ENCODE measurements at places on chromosomes 16 and 17.

GRCh38 chr17:20074489-20074888 lies 65.3 kb downstream of the SPECC1 start:
- DNase-seq = no peak

DNA sequence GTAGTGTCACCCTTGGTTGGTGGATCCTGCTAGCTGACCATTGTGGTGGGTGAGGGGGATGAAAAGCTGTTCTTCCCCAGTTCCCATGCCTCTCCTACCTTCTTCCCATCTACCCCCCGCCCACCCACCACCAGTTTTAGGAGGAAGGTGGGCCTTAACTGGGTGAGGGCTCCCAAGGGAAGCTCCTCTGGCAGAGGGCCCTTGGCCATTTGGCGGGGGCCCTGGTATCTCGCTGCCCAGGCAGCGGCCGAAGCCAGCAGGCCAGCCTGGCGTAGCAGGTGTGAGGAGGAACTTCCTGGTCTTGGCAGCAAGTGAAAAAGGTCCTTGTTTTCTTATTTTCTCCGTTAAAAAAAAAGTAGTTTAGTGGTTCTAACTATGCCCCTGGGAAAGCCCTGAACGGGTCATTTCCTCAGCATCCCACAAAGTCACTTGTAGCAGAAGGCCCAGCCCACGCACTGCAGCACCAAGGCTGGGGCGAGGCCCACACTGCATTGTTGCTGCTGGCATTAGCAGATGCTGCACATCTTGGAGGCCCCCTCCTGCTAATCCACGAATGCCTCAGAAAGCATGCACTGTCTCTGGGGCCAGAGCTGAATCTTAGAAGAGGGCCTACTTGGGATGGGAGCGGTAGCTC lies 72.5 kb downstream of the MPRIP start:
- DNase-seq = no peak

GRCh38 chr16:30895627-30896260 lies 670 bp upstream of the CTF1 start:
- DNase-seq = no peak

DNA sequence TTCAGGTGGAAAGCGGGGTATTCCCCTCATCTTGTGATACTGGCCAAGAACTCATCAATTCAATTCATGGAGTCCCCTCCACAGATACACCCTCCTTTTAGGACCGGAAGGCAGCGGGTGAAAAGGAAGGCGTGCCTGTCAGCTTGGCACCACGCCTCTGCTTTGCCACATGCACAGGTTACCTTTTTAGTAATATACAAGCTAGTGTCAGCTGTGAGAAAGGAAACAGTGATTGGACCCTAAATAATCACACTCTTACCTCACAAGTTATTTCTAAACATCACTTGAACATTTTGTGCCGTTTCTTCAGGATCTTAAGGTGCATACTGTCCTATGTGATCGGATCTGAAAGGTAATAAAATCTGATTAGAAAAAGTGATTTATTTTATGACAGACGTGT lies 15.7 kb downstream of the ZDHHC7 start:
- no peak for DNase-seq

- no peak for DNase-seq
Observed at GRCh38 chr16:54780266-54780665, 150.4 kb upstream of the IRX5 start.

GRCh38 chr16:77579351-77579891 lies 142.9 kb upstream of the NUDT7 start:
- no peak for DNase-seq

GRCh38 chr16:11967195-11967911 lies 2.3 kb downstream of the TNFRSF17 start:
- DNase-seq = no peak

- no peak for DNase-seq
Observed at GRCh38 chr17:15039366-15039765, 225.8 kb downstream of the PMP22 start.

GRCh38 chr16:29641561-29641960 lies 21.5 kb upstream of the SPN start:
- DNase-seq = no peak

- DNase-seq = no peak
Observed at GRCh38 chr16:84096447-84097005, 20.2 kb downstream of the MBTPS1 start.

GRCh38 chr16:30535777-30536190 lies 1.1 kb upstream of the ZNF747 start:
- DNase-seq = peak; percentile 60

GRCh38 chr17:27457731-27458523 lies 1.7 kb downstream of the KSR1 start:
- DNase-seq = no peak

- no peak for DNase-seq
Observed at GRCh38 chr16:25633549-25633948, 58.2 kb upstream of the HS3ST4 start.

DNA sequence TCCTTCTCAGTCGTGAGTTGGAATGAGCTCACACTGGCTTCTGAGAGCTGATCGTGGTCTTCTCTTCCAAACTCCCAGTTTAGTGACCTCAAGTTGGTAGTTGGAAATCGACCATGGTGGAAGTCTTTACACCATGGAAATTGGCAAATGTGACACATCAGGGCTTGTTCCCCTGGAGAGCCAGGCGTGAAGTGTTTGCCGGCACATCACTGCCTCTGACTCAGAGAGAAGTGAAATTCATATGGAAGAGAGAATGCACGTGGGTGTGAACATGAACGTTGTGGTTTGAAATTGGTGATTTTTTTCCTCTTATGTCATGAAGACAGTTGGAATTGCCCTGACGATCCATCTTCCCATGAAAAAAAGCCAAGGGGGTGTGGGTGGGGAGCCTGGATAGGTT lies 47.4 kb downstream of the AXIN2 start:
- no peak for DNase-seq

GRCh38 chr16:11980136-11980844 lies 3.8 kb downstream of the SNX29 start:
- no peak for DNase-seq

- DNase-seq = no peak
Observed at GRCh38 chr16:58462997-58463941, 36.7 kb upstream of the NDRG4 start.

DNA sequence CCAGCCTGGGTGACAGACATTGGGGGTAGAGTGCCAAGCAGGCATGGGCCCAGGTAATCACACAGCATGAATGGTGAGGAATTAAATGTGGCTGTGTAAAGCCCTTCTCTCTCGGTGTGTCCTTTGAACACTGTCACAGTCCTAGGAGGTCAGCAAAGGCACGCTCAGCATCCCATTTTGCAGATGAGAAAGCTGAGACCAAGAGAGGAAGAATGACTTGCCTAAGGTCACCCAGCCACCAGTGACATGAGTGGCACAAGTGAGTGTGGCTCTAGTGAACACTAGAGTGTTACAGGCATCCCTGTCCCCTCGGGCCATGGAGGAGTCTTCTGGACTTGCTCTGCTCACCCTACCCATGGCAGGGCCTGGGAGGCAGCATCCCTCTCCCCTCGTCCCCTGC lies 10.7 kb downstream of the CTF1 start:
- no peak for DNase-seq

DNA sequence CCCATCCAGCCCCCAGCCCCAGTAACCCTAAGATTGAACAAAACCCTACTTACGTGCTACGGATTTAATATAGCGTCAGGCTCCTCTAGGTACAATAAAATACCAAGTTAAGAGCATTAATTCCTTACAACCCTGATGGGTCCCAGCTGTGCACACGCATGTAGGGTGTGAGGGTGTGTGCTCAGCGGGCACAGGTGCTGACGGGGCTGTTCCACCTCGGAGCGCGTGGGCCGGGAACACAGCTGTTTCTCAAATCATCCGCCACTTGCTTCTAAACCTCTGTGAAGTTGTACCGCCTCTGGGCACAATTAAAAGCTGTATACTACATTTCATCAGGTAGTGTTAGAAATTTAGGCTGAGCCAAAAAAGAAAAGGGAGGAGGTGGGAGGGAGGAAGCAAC lies 478.6 kb downstream of the MAF start:
- no peak for DNase-seq

DNA sequence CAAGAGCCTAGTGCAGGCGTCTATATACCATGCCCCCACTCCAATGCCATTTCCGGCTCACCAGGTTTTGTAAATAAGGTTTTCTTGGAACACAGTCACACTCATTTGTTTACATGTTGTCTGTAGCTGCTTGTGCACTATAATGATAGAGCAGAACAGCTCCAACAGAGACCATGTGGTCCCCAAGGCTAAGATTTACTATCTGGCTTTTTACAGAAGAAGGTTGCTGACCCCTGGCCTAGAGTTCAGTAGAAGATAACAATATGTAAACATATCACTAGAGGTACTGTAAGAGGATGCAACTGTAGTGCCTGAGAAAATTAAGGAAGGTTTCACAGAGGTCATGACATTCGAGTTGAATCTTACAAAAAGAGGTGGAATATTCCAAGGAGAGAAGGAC lies 66.3 kb downstream of the CACNG1 start:
- no peak for DNase-seq

DNA sequence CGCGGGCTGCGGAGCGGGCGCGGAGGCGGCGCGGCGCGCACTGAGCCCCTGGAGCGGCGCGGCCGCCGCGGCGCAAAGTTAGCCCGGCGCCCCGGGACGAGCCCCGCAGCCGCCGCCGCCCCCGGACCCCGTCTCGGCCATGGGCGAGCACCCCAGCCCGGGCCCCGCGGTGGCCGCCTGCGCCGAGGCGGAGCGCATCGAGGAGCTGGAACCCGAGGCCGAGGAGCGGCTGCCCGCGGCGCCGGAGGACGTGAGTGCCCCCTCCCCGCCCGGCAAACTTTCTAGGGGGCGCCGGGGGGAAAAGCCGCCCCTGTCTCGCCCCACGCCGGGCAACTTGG lies 388 bp downstream of the RHBDL3 start:
- DNase-seq = no peak

GRCh38 chr16:56195151-56195550 lies 3.9 kb downstream of the GNAO1 start:
- DNase-seq = no peak

DNA sequence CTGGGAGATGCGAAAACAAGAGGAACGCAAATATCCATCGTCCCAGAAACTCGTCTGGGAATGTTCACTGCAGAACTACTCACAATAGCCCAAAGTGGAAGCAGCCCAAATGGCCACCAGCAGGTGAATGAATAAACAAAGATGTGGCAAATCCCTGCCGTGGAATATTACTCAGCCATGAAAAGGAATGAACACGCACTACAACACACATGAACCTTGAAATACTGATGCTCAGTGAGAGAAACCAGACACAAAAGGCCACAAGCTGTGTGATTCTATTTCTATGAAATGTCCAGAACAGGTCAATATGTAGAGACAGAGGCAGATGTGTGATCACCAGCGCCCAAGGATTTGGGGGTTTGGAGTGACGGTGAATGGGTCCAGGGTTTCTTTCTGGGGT lies 169.8 kb downstream of the IRF8 start:
- DNase-seq = no peak

DNA sequence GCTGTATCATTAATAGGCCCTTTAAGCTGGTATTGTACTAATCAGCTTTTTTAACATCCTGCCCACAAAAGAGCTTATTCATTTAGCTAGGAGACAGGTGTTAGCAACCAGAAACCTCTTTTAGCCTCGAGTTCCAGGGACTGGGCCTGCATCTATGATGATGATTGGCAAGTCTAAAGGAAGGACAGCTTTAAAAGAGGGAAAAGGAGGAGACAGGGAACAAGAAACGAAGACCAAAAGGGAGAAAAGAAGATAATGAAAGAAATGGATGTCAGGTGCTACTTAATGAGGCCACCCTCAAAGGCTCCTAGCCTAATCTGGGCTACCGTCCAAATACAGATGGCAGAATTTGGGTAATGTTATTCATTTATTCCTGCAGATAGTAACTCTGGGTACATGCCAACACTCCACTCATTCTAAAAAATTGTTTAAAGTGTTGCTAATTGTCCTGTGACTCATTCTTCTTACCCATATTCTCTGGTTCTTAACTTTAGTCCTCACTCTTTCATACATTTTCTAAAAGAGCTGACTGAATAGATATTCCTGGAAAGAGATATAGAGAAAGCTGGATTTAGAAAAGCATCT lies 18.7 kb upstream of the RFFL start:
- DNase-seq = no peak

DNA sequence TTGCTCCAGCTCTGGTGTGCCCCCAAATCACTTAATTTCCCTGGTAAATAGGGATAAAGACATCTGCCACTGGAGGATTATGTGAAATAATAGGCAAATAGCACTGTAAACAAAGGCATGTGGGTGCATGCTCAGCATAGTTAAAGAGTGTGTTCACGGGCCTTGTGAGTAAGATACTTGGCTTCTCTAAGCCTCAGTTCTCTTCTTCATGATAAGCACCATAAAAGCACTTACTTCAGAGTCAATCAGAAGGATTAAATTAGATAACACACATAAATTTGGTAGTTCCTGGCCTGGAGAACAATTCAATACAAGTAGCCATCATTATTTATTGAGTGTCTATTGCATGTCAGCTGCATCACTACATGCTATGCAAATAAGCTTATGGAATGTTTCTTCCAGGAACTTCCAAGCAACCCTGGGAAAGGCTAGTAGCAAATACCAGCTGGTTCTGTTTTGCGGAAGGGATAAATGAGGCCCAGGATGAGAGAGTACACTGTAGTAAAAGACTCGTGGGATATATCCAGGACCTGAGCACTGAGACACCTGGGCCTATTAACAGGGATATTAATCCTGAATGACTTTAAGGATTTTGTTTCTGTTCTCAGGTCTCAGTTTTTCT lies 14.5 kb downstream of the CCL11 start:
- no peak for DNase-seq

DNA sequence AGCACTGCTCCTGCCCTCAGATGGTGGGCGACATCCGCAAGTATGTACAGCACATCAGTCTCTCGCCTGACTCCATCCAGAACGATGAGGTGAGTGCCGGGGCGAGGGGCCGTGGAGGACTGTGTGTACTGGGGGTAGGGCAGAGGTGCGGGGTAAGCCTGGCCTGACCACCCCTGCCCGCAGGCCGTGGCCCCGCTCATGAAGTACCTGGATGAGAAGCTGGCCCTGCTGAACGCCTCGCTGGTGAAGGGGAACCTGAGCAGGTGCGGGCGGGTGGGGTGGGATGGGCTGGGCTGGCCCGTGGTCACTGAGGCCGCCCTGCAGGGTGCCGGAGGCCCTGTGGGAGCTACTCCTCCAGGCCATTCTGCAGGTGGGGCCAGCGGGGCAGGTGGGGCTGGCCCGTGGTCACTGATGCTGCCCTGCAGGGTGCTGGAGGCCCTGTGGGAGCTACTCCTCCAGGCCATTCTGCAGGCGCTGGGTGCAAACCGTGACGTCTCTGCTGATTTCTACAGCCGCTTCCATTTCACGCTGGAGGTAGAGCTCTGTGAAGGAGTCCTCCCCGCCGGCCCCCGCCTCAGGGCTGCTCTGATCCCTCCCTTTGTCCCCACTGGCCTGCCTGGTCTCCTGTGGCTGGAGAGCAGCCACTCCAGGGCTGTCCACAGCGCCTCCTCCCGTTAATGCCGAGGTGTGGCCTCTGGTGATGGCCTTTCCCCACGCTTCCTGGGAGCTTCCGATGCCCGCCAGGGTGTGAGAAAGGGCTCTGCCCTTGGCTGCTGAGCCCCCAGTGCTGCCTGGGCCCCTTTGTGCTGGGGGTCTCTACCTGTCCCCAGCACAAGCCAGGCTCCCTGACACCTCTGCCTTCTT lies 5.0 kb downstream of the TSR3 start:
- no peak for DNase-seq
